NB4 (cell line): ENCODE measurements at places on chromosomes 11 and 22.

DNA sequence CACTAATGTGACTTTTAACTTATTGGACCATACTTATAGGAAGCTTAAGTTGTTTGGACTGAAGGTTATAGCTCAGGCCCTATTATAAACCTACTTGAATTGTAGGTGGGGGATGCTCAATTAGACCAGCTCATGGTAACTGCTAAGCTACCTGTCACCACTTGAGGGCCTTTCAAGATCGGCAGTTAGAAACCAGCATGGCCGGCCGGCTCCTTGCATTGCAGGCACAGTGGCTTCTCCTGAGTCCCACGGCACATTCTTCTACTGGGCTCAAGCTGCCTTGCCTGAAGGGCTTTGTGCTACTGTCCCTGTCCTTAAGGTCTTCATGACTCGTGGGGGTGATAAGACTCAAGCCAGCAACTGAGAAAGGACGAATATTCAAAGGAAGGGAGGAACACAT lies 70.8 kb downstream of the TBC1D22A start:
- DNase-seq, result peak; percentile 29

GRCh38 chr11:78277314-78277994 lies 88.7 kb downstream of the USP35 start:
- no peak for DNase-seq

DNA sequence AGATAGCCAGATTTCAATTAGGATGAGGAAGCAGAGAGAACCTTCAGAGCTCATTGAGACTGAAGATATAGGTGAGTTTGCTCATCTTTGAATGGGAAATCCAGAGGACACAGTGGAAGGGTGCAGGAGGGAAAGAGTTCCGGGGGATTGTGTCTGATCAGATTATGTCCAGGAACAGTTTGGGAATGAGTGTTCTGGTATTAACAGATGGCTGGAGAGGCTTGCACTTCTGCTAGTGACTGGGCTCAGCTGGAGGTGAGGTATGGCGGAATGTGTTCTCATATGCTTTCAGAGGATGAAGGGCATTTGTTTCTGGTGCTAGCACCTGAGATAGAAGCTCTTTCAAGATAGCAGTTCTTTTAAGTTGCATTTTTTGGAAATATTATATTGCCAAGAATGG lies 27.6 kb downstream of the ALKBH3 start:
- no peak for DNase-seq

DNA sequence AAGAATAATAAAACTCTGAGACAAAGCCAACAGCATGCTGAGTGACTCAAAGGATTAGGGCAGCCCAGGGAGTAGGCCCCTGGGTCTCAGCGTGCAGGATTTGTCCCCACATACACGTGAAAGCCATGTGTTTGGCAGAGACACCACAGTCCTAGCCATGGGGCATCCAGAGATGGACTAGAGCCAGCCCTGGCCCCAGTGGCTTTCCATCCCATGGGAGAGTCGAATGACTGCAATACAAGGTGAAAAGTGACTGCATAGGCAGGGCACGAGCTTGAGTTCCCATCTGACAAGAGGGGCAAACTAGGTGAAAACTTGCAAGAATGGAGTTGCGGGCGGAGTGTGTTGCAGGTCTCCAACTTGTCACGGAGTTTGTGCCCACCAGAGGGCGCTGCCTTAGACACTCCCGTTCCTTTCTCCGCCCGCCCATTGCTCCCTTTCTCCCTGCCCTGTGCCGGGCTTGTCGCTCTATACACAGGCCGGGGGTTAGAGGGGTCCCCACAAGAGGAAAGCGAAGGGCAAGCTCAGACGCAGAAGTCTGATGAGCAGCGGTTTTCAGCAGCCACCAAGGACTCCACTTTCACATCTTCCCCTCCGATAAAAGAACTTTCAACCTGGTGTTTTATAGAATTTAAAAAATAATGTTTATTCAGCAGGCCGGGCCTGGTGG lies 24.2 kb downstream of the TSKU start:
- DNase-seq, result peak; percentile 83

- DNase-seq, result peak; percentile 76
These were observed 38.3 kb upstream of the MYH9 start for GRCh38 chr22:36425977-36426523.

DNA sequence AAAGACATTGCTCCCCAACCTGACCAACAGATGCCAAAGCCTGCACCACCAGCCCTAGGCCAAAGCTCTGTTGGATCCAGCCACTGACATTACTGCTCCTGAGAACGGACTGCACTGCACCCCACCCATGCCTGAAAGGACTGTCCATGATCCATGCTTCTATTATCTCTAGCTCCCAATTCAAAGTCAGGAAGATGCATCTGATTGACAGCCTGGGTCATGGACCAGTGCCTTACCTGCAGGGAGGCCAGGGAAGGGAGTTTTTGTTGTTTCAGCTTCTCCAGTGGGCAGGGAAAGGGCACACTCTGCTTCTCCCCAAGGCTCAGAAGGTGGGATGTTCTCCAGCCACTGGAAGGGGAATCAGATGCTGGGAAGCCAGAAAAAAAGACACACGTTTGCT lies 4.8 kb upstream of the PRDM11 start:
- no peak for DNase-seq

DNA sequence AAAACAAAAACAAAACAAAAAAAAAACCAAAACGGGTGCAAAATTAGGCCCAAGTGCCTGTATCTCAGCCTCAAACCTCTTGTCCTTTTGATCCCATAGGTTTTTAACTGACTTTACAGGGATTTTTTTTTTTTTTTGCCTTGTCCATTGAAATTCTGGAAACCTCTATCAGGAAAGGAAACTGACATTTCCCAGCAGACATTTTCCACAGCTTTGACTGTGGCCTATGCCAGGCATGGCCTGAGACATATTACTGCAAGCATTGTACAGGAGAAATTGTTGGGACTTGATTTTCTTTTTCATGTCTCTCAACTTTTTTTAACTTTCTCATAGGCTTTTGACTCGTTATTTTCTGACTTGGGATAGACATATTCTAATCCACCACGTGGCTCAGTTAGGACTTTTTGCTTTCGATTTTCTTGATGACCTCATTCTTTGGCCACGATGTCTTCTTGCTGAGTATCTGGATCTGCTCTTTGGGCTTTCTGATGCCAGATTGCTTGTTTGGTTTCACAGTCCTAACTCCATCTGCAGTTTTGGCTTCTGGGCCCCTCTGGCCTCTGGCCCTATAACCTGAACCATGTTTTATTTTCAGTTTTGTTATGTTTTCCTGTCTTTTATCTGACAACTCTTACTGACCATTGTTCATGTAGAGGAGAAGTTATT lies 336.1 kb upstream of the C11orf87 start:
- no peak for DNase-seq

DNA sequence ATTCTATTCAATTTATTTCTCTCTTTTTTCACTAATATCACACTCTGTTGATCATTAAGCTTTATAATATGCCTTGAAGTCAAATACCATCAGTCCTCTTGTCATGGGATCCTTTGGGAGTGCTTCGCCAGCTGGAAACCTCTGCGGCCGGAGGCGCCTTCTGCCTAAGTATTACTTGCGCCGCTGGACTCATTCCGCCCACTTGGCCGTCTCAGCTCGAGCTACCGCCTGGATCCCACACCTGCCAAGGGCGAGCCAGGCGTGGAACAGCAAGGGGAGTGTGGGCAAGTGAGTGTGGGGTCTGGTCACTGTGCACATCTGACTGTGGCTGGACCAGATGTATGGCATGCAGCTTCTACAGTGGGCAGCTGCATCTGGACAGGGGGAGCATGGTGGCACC lies 9.1 kb upstream of the MAP6 start:
- DNase-seq, result no peak

DNA sequence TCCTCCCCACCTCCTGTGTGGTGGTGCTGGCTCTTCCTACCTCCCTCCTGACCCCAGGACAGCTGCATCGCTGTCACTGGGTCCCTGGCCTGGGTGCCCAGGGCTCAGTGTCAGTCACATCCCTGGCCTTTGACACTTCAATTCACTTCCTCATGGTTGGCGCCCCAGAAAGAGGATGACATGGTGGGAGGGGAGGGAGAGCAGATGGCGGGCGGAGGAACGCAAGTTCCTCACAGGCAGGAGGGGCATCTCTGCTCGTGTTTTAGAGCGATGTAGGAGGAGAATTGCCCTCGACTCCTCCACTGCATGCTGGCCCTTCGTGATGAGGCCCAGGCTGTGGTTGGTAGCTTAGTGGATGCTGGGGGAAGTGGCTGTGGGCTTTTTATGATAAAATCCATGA lies 35.1 kb upstream of the KRTAP5-7 start:
- no peak for DNase-seq

DNA sequence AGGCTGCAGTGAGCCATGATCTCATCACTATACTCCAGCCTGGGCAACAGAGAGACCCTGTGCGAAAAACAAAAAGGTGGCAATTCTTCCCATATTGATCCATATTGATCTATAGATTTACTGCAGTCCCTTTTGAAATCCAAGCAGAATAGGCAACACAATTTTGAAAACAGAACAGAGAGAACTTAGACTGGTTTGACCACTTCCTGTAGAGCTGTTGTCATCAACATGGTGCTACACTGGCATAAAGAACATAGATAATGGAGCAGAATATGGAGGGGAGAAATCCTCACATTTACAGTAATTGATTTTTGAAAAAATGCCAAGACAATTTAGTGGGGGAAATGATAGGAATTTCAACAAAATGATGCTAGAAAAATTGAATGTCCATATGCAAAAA lies 34.1 kb downstream of the GRK3 start:
- DNase-seq, result peak; percentile 7

DNA sequence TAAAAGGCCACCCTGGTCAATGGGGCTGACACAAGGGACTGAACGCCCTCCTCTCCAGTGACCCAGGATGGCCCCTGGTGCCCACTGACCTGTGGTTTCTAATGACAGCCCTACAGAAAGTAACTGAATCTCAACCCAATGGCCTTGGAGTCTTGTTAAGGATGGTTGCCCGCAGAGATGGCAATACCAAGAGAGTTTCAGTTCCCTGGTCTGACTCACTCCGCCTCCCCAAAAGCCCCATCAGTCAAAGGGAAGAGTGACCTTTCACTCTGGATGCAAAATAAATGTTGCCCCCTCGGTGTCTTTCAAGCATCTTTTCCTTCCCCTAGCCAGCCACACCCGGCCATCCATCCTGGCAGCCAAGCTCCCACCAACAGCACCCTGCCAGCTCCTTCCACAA lies 57.7 kb upstream of the ISX start:
- DNase-seq, result no peak

GRCh38 chr11:68655406-68655805 lies 28.9 kb upstream of the GAL start:
- no peak for DNase-seq

DNA sequence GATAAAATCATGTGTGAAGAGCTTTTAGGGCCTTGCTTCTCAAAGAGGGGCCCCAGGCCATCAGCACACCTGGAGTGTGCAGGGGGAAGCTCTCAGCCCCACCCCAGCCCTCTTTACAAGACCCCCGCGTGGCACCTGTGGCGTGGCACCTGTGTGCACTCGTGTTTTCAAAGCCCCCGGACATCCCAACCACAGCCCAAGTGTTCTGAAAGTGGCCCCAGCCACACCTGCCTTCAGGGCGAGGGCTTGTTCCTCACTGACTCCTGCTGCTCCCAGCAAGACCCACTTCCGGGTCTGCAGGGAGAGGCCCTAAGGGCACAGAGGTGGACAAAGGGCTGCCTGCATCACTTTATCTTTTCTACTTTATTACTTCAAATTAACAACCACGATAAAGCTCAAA lies 17.5 kb upstream of the TMEM184B start:
- DNase-seq, result no peak

DNA sequence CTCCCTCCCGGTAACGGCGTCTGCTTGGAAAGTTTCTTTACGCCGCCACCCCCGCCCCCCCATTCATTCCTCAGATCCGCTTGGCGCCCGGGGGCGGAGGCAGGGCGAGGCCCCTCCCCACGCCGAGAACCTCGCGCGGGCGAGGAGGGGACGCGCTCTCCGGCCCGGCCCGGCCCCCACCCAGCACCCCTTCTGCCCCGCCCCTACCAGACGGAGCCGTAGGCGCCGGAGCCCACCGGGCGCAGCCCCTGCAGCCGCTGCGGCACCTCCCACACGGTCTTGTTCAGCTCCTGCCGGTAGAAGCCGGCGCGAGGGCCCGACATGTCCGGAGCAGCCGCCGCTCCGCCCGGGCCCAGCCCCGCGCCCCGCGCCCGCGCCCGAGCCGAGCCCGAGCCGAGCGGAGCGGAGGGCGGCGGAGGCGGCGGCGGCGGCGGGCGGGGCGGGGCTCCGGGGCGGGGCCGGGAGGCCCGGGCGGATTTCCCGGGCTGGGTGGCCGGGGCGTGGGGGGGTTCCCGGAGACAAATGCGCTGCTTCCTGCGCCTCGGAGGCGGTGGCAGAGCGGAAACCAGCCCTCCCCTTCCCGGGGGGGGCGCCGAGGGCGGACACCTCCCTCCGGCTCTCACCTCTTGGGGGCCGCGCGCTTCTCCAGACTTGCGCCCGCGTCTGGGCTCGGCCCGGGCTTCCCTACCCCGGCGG lies at the start of gene MAPK11:
TSS of gene MAPK11 (minus strand) at position 411 of the 696 bp plus-strand sequence. CDS start at position 323, 88 bp downstream.
- DNase-seq, result peak; percentile 65

GRCh38 chr11:30917859-30918478 lies 331.8 kb upstream of the MPPED2 start:
- DNase-seq, result peak; percentile 51

GRCh38 chr11:77580712-77581337 lies 8.9 kb upstream of the AQP11 start:
- DNase-seq, result peak; percentile 62
